H1 (cell line): ENCODE measurements at places on chromosomes 2 and 18. TPM values are rescaled to one million over a fixed set of nuclear protein-coding genes. Genes with fewer than 3 reads are reported as not detected.

The SGPP2 gene
- total RNA-seq: not detected in 2 replicates

The ECEL1 gene
- total RNA-seq: 6.5 and 7.7 TPM in 2 replicates

The HOXD12 gene
- not detected in 2 replicates for total RNA-seq

The C1QL2 gene
- total RNA-seq: 0.88 and 1.1 TPM in 2 replicates

The MORN2 gene
- 9.7 and 11.3 TPM in 2 replicates for total RNA-seq
